ENCODE measurements at places on chromosomes 5 and 9.
A peak's percentile ranks its signal among the peaks of the same experiment; 100 is the strongest.

DNA sequence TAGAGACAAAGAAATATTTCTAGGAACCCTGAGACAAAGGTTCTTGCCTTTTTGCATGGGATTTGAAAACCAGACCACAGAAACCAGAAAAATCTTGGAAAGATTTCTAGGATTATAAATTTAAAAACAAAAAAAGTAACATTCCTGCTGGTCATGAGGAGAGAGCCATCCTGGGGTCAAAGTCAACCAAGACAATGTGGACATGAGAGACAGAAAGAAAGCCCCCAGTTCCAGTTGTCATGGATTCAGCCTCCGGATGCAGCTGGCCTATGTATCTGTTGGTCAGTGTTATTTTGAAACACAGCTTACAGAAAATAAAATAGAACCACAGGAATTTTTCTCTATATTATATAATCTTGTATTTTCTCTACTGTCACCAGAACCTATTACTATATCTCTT, 24.4 kb upstream of the RGMB start:
- no peak for DNase-seq

DNA sequence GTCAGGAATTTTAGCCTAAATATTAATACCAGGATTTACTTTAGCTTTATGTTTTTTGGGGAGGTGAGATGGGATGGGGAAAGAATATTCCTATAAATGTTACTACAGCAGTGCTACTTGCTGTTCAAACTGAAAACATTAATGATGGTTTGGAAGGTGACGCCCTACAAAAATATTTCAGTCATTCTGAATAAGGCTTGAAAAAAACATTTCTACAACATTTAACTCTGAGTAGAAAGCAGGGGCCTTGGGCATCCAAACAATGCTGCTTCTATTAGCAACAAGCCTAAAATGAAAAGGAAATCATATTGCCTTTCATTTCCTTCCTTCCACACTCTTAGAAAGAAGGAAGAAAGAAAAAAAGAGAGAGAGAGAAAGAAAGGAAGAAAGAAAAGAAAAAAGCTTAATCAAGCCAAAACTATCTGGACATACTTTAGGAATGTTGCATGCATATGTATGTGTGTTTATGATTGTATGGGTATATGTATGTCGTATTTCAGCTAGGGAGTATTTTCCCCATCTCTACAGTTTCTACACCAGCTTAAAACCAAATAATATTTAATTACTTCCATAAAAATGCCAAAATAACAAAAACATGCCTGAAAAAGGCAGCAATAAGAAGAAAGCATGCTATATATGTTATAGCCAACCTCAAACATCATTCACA, 16.3 kb upstream of the DAB2 start:
- DNase-seq: no peak

DNA sequence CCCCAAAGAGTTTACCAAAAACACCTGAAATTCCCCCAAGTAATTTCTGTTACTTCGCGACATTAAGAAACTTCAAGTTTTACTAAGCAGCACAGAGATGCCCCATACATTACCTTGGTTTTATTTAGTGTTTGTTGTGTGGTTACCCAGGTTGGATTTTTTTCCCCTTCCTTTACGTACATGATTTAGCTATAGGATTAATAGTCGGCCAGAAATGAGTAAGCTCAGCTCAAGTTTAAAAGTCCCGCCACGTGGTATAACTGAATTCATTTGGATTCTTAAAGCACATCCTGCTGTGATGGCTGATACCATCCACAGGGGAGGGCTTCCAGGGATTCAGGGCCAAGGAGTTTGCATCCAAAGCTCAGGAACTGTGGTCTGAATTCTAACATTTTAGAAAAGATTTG, 75.9 kb downstream of the DAP start:
- no peak for DNase-seq

- DNase-seq: peak; percentile 27
Measured at GRCh38 chr5:149611326-149611725, 30.0 kb downstream of the ARHGEF37 start.

DNA sequence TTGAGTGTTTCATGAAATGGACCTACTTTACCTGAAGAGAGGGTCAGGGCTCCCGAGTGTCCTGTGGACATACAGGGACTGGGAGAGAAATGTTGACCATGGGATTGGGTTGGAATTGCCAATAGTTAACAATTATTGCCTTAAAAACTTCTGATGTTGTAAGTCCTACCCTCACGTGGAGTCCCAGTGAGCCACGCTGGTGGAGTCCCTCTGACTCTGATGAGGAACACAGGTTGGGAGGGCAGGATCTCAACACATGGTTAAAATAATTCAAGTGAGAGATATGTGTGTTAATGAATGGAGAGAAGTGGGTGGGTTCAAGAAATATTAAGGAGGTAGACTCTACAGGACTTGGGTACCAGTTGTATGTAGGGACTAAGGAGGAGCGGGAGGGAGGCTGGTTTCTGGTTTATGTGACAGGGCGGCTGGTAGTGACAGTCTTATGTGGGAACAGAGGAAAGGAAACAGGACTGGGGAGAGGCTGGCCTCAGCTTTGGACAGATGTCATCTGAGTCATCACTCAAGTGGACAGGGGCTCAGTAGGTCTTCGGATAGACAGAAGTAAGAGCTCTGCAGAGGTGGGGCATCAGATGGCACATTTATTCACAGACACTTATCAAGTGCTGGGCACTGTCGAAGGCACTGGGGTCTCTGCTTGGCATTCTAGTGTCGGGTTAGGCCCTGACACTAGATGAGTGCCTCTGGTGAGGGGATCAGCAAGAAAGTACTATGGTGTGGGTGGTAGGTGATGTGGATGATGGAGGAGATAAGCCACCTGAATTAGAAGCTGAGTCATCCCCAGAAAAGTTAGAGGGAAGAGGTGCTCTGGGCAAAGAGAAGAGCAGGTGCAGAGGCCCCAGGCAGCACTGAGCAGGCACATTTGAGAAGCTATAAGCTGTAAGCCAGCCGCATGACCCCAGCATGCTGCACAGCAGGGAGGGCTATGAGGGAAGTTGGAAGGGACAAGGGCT, 27.2 kb downstream of the MAML1 start:
- DNase-seq: no peak

DNA sequence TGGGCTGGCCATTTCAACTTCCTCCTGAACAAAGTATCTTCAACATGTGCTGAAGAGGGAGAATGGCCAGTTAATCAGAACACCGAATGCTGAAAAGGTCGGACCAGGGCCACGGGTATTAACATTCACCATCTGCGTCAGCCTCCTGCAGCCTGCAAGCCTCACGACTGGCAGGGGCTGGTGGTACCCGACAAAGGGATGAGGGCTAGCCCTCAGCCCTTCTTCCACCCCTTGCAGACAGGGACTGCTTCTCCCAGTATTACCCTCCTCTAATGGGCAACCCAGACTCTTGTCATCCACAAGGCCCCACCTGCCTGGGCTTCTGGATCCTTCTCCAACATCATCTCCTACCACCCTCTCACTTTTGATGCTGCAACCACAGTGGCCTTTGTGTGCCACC, 246.6 kb downstream of the FSTL4 start:
- DNase-seq: no peak

DNA sequence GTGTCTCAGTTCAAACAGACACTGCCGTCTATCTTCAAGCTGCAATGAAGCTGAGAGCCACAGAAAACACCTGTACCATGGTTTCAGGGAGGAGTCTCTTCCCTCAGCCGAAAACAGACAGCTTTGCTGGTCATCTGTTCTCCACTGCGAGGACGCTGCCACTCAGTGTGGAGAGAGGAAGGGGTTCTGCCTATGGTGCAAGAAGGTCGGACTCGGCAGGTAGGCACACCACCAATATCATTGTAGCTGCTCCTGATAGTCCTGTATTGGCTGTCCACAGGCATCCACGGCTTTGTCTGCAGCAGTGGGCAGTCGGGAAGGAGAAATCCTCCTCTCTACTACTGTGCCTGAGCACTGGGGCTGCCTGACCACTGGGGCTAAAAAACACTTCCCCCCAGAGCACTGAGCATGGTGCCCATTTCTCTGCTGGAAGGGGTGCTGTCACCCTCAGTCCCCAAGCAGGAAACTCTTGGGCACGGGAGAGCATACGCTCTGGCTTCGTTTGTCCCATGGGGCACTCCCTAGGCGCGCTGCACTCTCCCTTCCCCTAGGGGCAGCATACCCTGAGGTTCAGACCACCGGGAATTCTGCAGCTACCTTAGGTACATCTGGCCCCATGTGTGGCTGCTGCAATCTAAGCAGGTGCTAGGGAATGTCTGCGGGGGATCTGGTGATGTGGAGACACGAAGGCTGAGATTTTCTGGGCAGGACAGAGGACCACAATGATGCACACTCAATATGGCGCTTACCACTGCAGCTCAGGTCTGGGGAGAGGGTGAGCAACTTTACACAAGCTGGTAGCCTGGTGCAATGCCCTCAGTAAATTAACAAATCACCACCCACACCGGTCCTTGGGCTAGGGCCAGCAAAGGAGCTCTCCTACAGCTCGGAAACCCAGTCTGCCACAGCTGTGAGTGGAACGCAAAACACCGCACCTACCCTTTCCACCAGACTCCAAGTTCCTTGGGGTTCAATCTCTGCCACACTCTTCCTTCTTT, 880.9 kb upstream of the SEMA6A start:
- DNase-seq: no peak

DNA sequence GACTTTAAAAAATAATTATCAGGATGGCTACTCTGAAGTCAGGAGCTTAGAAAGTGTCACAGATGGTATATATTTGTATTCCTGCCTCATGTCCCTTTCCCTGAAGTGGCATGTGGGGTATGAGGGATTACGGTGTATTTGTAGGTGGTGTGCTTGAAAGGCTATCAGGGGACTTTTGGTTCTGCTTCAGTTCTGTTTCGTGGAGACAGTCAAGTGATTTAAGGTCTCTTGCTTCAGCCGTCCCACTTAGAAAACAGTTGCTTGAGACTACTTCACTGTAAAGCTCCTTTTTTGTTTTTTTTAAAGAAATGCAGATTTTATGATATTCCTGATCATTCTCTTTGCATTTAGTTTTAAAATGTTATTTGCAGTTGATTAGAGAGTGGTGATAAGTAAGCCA, 18.3 kb downstream of the PARP8 start:
- no peak for DNase-seq

DNA sequence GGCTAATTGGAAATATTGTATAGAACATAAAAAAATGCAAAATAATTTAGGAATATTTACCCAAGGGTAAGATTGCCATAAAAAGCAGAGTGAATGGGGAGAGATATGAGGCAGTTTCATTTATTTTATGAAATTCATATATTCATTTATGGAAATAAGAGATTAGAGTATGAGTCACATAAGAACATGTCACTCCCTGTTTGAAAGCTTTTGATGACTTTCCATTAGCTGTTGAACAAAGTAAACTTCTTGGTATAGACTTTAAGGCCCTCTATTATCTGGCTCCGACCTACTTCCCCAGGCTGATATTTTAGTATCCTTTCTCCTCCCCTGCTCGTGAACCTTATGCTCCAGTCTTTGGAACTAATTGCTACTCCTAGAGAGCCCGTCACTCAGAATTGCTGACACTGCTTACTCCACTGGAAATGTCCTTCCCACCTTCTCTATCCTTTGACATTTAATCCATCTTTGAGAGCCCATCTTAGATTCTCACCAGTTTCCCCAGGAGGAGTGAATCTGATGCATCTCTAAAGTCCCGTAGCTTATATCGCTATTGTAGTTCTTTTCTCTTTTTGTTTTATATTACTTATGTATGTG, 8.9 kb upstream of the ACTBL2 start:
- no peak for DNase-seq

Data from fibroblast of skin of right quadriceps (primary cell).